ENCODE measurements at places on chromosomes 4 and X.

DNA sequence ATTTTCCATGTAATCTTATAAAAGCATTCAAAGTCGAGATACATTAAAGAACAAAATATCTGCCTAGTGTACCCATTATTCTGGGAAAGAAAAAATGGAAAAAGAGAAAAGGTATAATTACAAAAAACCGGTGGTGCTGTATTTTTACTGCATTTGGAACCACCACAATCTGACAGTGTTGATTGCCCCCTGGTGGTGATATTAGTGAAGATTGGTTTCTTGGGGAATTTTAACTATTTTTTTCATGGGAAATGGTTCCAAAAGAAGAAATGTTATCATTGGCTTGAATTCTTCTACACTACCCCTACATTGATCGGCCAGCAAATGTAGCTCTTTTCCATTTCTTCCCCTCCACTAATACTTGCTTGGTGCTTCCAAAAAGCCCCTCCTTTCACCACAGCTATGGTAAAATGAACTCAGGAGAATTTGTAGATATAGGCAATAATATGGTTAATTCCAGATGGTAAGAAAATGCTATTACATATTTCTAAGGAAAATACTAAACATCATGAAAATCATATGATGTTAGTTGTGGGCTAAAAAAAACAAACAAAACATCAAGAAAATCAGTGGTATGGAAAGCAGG lies 50.0 kb downstream of the COX18 start:
- DNase-seq: no peak

GRCh38 chr4:73681776-73682175 lies 58.6 kb upstream of the CXCL8 start:
- no peak for DNase-seq

DNA sequence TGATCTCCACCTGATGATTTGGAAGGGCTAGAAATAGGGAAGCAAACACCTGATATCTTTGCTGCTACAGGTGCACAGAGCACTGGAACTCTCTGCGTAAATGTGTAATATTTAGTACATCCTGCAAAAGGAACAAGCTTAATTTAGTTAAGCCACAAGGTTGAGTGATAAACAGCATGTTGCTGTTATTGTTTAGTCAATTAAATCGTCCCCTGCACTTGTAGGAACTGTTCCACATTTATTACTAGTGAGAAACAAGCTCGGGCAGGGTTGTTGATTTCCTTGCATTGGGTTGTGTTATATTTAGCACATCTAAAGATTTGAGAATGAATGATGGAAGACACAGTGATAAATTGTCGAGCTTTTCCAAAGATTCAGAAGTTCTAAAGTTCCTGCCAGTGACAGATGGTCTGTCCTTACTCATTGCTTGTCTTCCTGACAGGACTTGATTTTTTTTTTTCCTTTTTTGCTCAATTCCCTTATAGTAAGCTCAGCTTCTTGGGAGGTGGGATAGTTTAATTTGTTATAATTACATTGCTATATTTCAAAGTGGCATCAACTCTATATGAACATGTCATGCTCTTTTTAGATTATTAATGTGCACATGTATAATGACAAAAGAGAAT lies 627.0 kb upstream of the ATOH1 start:
- no peak for DNase-seq

DNA sequence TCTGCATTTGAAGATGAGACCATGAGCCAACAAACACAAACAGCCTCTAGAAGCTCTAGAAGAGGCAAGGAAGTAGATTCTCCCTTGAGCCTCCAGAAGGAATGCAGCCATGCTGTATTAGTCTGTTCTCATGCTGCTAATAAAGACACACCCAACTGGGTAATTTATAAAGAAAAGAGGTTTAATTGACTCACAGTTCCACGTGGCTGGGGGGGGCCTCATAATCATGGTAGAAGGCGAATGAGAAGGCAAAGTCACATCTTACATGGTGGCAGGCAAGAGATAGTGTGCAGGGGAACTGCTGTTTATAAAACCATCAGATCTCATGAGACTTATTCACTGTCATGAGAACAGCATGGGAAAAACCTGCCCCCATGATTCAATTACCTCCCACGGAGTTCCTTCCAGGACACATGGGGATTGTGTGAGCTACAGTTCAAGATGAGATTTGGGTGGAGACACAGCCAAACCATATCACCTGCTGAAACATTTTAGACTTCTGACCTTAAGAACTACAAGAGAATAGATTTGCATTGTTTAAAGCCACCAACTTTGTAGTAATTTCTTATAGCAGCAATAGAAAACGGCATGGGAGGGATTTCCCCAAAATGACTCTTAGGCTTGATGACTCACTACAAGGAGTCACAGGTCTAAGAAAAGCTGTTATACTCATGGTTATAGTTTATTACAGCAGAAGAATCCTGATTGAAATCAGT lies 284.4 kb upstream of the SFRP2 start:
- DNase-seq: no peak

DNA sequence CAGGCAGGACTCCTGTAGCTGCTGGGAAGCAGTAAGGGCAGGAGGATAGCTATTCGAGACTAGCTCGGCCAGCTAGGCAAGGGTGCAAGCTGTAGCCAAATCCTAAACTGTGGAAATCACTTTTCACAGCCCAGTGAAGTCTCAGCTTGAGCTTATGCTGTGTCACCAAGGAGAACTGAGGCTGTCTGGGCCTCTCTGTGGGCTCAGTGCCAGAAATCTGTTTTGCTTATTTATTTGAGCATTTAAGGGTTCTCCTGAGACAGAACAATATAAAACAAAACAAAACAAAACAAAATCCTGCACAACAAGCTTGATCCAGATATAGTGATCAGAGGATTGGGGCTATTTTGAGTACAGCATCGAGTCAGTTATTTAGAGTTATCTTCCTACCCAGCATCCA lies 97.5 kb downstream of the FANCB start:
- no peak for DNase-seq

- DNase-seq: no peak
These were observed 1.1 kb downstream of the BMPR1B start for GRCh38 chr4:94758700-94759399.

GRCh38 chr4:14023036-14023435 lies 395.5 kb upstream of the BOD1L1 start:
- DNase-seq: no peak

DNA sequence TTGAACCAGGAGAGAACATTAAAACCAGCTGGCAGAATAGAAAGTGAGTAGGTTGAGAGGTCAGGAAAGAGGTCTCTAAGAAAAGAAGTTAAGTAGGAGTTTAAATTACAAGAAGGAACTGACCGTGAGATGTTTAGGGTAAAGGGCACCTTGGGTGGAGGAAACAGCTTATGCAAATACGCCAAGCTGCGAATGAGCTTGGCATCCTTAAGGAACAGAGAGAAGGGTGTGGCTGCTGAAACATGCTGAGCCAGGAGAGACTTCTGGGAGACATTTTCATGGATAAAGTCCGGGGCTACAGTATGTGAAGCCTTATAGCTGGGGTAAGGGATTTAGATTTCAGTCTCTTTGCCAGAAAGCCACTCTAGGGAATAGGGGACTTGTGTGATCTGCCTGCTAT lies 249.1 kb downstream of the KCNIP4 start:
- no peak for DNase-seq

GRCh38 chr4:87144356-87144755 lies 76.1 kb downstream of the KLHL8 start:
- DNase-seq: no peak

- DNase-seq: no peak
These were observed 13.3 kb downstream of the VEGFC start for GRCh38 chr4:176779421-176779820.

DNA sequence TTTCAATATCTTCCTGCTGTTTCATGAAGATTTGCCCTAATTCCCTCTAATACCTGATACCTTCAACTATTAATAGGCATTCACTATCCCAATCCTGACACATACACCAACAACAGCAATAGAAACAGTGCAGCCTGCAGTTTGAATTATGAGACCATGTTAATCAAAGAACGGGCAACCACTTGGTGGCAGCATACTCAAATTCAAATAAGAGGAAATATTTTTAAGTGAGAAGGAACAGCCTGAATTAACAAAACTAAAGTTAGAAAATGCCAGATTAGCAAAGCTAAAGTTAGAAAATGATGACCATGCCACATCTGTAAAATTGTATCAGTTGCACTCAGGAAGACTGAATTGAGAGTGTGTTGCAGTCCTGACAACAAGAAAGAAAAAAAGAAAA lies 204.9 kb downstream of the SMARCA1 start:
- DNase-seq: no peak
